ENCODE measurements at places on chromosomes 2 and 18. TPM values are rescaled to one million over a fixed set of nuclear protein-coding genes. Genes with fewer than 3 reads are reported as not detected.

DNA sequence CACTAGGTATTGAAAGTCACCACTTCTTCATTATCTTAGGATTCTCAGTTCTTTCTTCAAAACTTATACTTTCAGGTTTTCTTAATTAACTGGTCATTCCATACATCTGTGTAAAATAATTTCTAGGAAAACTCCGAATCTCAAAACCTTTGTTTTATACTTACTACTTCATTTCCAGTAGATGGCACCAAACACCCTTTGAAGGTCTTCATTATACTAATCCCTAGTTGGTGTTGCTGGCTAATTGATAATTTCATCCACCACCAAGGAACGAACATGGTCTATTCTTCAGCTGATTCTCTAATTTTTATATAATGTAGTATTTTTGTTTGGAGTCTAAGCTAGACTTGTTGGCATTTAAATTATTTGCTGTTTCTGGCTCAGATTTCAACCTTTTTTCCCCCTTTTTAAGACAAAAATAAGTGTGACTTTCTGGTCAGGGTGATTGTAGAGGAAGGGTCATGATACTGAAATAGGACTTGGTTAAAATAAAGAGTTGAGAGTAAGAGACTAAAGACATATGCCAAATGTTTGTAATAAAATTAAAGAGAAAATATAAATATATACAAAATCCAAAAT is 2.8 kb upstream of the MXD1 start:
- DNase-seq: no peak

Gene GPR17
- 0.51 TPM for total RNA-seq

Gene AAMP
- total RNA-seq: 80.2 TPM

Gene DSC1
- not detected for total RNA-seq

Gene CNTNAP5
- not detected for total RNA-seq

Gene LONRF2
- total RNA-seq: 0.41 TPM

Gene SP9
- not detected for total RNA-seq

- DNase-seq: no peak
These were observed 20.6 kb downstream of the MBD2 start for GRCh38 chr18:54203914-54204313.

Gene CYTIP
- 5.8 TPM for total RNA-seq

- no peak for DNase-seq
These were observed 17.9 kb downstream of the PLEKHA3 start for GRCh38 chr2:178498137-178498536.

DNA sequence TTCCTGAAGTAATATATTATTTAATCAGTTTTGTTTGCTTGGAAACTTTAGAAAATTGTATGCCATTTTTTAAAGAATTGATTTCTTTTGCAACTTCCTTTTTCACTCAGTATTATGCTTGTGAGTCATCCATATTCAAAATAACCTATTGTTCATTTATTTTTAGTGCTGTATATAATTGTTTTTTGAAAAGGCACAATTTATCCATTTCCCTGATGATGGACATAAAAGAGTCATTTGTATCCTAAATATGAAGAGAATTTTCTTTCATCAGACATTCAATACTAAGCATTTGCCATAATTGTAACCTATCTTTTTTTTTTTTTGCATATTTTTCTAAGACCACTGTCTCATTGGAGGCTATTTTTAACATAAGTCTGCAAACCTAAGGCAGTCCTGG is 134.1 kb upstream of the SERPINE2 start:
- DNase-seq: no peak

DNA sequence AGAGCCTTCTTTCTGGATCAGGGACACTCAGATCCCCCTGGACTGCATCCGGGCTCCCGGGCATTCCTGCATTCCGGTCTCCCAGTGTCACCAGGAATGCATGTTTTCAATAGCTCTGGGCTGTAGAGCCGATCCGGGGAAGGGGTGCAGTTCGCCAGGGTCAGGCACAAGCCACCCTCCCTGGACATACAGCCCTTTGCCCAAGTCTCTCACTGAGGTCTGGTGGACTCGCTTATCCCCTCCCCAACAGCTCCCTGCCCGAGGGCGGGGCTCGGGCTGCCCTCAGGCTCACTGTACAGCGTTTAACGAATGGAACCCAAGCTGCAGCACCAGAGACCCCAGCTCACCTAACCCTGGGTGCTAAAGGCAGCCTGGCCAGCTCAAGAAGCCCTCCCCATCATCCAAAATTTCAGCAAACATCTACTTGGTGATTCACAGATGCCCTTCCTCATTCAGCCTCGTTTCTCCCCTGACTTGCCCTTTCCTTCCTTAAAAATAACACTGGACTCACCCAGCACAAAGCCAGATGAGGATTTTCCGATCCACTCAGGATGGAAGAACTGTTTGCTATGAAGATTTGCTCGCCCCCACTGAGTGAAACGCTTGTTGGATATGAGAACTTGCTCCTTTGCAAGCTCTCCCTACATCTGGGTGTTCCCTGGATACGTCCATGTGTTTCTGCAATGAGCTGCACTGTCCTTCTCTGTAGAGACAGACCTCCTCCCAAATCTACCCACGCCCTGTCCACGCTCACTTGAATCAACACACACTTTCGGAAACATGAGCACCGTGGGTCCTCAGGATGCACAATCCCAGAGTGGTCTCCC is 58.1 kb downstream of the PXDN start:
- DNase-seq: no peak

DNA sequence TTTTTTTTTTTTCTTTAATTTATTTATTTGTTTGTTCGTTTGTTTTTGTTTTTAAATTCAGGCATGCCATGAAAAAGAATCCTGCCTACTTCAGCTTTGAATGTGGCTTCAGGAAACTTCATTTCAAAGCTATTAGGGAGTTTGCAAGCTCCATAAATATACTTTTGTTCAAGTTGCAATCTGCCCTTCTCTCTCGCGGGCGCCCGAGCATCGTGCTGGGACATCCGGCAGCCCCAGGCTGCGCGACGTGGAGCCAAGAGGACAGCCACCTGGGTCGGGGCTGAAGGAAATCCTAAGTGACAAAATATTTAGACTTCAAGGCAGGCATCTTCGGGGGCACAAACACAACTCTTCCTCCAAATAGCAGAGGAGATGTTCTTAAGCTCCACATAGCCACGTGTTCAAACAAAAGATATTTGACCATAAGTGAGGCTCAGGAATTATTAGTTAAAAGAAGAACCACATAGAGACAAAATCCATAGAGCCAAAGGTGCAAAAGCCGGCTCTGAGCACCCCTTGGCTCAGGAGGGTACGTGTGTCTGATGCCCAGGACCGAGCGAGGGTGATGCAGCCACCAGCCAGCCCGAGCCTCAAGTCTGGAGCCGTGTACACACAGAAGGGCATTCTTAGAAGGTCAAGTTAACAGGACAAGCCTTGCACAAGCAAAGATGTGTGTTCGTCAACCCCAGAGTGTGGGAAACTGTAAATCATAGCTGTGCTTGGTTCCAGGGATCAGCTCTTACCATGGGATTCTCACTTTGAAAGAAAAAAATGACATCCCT is 256.5 kb upstream of the SALL3 start:
- DNase-seq: no peak

Gene DYNAP
- total RNA-seq: not detected

DNA sequence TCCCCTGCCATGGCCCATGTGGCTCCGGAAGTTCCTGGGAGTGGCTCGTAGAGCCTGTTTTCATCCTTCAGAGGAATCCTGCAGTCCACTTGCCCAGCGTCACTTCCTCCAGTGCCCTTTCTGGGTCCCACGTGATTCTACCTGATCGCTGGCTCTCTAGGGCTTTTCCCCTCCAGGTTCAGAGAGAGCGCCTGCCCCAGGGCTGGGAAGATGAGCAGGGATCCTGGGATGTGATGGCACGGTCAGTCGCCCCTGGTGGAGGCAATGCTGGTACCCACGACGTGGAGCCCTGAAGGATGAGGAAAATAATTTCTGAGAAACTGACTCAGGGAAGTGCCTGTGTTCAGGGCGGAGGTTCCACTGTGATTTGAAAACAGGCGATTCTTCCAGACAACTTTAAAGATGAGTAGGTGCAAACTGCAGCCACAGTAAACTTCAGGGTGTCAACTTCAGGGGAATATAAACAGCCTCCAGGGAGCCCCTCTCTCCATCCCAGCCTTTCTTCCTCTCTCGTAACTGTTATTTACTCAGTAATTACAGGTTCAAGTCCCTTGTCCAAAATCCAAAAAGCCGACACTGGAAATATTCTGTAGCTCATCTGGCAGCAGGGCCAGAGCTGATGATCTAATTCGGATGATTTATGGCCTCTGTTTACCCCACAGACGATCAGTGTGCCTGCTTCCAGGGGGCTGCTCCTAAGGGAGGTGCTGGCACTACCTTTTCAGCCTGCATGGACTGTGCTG is 105.9 kb downstream of the AGAP1 start:
- DNase-seq: no peak

GRCh38 chr2:162029287-162029901 is 44.6 kb downstream of the DPP4 start:
- DNase-seq: no peak

GRCh38 chr2:130765464-130765863 is 10.1 kb downstream of the AMER3 start:
- no peak for DNase-seq

Gene EFHD1
- total RNA-seq: 4.8 TPM

DNA sequence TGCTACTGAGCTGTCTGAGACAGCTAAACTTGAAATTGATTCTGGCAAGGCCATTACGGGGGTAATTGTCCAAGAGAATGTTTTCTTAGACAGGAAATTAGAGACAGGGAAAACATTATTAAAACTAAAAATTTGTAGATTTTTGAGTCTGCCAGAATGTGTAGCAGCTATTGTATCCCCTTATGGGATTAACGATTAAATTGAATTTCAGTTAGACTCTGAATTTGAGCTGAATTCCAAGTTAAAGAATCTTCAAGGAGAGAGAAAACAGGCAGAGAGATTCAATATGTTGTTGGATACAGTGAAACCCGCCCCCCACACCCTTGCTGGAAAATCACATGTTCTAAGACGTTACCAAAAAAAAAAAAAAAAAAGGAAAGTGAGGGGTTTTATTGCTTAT is 32.7 kb upstream of the CCDC68 start:
- no peak for DNase-seq

Gene RBM43
- 4.1 TPM for total RNA-seq

Gene GPR55
- 1.1 TPM for total RNA-seq

Gene RGPD3
- 0.26 TPM for total RNA-seq

DNA sequence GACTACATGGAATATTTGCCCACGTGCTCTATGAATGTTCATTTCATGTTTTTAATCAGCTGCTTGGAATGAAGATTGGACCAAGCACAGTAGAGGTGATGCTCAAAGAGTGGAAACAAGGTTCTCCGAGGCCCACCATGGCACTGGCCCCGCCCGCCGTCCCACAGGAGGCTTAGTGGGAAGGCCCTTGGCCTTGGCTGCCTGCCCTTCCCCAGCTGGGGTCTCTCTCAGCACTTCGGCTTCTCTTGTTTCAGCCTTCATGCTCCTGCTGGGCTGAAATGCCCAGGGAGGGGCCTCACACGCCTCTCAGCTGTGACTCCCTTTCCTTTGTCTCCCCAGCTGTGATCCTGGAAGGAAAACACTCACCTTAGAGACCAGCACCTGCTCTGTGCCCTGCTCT is 833.2 kb downstream of the GALR1 start:
- DNase-seq: no peak

- DNase-seq: no peak
These were observed 5.0 kb upstream of the GGCX start for GRCh38 chr2:85566265-85566664.

Gene UGT1A5
- 2.1 TPM for total RNA-seq

DNA sequence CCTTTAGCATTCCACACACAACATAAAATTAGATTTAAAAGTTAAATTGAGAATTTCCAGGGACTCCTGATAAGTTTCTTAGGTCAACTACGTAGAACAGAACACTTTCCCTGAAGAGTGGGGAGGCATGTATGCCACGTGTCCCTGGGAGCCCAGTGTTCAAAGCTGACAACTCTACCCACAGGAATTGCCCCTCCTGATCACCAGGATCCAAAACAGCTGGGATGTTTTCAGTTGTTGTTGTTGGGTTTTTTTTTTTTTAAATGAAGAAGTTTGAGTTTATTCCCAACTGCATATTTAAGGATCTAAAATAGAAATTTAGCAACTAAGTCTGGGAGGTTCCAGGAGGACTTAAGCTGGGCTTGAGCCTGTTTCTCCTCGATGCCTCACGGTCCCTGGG is 100.5 kb downstream of the TPGS2 start:
- no peak for DNase-seq

DNA sequence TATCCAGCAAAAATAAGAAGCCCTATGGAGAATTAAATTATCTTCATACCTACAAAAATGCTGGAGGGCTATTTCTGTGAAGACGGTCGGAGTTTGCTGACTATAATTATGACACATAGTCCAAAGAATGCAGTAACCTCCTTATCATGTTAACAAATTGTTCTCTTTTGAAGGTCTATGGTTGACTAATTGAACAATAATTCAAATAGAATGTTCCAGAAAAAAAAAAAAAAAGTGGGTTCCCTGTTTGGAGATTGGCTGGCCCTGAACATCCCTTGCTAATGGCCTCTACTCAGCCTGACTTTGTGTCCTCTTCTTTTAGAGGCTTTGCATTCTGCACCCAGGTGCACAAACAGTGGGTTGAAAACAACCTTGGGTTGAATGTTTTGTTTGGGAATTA is 82.8 kb upstream of the CCBE1 start:
- no peak for DNase-seq

GRCh38 chr2:185147361-185147760 is 549.0 kb downstream of the ZNF804A start:
- no peak for DNase-seq

Gene NEDD4L
- total RNA-seq: 161 TPM

GRCh38 chr2:85137156-85137555 is 4.0 kb downstream of the TCF7L1 start:
- DNase-seq: no peak

GRCh38 chr2:240563951-240564560 is 3.9 kb downstream of the DUSP28 start:
- peak; percentile 48 for DNase-seq

DNA sequence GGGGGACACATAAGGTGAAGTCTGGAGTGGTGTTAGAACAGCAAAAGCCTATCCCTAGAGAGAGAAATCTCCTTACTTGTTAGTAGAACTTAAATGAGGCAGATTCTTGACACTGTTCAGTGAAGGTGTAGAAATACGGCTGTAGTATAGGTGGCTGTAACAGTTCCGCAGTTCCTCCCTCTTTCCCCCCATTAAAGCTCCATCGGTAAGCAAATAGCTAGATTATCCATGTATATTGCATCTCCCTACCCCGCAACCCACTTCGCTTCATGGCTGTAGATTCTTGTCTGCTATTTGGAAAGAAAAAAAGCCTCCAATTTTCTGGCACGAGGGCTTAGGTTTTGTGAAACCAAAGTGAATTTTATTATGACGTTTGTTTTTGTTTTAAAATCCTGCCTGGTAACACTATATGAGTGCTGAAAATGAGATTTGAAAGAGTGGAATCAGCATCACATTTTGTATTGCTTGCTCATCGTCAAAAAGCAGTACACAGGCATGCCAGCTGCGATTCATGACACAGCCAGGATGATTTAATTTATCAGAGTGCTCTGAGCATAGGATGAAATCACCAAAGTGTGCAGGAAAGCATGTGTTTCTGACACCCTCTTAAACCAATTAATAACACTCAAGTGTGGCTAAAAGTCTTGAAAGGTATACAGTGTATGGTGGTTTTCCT is 1.4 kb downstream of the FAM171B start:
- DNase-seq: no peak

GRCh38 chr2:42060028-42060427 is 12.2 kb downstream of the PKDCC start:
- no peak for DNase-seq

Measured in mucosa of descending colon (tissue), 3 donors.